ENCODE measurements at places on chromosomes 11 and 22. TPM values are rescaled to one million over a fixed set of nuclear protein-coding genes. Genes with fewer than 3 reads are reported as not detected.

NTM gene
- not detected for total RNA-seq

OR51B4 gene
- total RNA-seq = not detected

TPP1 gene
- 91.5 TPM for total RNA-seq

SAA2 gene
- total RNA-seq = not detected

PARVB gene
- total RNA-seq = 143 TPM

SLC17A6 gene
- not detected for total RNA-seq

DNA sequence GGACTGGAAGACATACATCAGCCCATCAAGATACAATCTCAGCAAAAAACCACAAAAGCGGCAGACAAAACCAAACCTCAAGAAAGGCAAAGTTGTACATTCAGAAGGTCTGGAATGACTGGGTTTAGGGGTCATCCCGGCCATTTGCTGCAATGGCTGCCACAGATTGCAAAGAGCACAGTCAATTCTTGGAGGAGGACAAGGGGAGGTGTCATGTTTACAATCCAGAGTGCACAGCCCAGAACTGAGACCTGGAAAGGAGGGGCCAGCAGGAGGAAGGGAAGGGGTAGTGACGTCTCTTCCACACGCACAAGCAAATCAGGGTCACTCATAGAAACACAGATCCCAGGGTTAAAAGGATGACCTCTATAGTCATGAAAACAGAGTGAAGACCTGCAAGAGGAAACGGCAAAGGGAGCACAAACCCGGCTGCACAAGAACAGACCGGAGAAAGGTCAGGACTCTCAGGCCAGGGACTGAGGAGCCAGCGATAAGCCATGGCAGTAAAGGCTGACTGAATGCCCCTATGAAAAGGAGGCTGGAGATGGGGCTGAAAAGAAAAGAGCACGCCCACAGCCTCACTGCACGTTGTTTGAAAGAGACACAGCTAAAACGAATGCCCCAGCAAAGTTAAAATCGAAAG is 18.2 kb upstream of the MUC5AC start:
- DNase-seq = no peak
- H3K27ac ChIP-seq = no peak overlapping the region
- H3K4me3 ChIP-seq = no peak overlapping the region
- peaks cover 23% of the 10 kb centered on the region for H3K27me3 ChIP-seq
- peaks cover 6% of the 10 kb centered on the region for H3K4me1 ChIP-seq

- H3K27me3 ChIP-seq = no peaks in the 10 kb centered on the region
- H3K36me3 ChIP-seq = no peaks in the 10 kb centered on the region
- no peaks in the 10 kb centered on the region for H3K4me1 ChIP-seq
- H3K27ac ChIP-seq = no peak overlapping the region
These were observed 95.2 kb upstream of the LDLRAD3 start for GRCh38 chr11:35848616-35849015.

DNA sequence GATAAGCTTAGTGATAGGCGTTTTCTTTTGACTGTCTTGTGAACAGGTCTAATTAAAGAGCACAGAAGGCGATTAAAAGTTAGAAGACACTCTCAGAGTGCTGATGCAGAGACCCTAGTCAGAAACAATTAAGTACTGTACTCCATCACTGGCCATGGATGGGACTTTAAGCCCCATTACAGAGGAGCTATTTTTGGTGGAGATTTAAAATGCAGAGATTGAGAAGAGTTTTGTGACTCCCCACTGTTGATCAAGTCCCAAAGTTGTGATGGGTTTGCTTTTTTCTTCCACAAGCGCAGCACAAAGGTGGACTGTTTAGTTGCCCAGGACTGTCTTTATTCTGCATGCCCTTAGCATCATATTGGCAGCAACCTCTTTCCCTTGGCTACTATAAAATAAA is 978 bp downstream of the LUZP2 start:
- H3K4me3 ChIP-seq = no peak overlapping the region
- no peak for DNase-seq
- H3K27me3 ChIP-seq = no peaks in the 10 kb centered on the region
- no peak overlapping the region for H3K27ac ChIP-seq
- peaks cover 14% of the 10 kb centered on the region for H3K4me1 ChIP-seq

DNA sequence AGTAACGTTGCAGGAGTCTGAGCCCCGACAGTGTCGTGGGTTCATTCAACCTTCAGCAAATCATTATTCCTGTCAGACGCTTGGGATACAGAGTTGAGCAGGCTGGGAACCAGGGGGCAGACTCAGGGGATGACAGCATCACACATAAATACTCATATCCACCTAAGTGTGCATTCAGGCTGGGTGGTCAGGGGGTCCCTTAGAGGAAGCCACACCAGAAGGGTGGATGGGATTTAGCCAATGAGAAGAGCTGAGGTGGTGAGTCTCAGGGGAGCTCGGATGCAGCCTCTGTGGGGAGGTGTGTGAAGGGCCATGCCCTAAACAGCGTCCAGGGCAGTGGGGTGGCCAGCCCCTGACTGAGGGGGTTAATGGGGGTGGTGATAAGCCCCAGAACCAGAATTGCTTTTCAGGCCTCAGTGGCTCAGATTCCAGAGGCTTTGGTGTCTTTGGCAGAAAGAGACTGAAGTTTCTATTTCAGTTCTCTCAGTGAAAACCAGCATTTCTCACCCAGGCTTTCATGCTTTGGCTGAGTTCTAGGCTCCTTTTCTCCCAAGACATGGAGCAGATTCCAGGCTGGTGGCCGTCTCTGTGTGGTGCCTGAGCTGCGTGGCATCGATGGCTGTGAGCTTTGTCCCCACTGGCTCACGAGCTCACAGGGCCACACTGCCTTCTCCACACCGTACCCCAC is 83.9 kb upstream of the CLDN5 start:
- H3K4me3 ChIP-seq = no peak overlapping the region
- no peak overlapping the region for H3K27ac ChIP-seq
- no peaks in the 10 kb centered on the region for H3K27me3 ChIP-seq
- no peak for DNase-seq
- no peaks in the 10 kb centered on the region for H3K36me3 ChIP-seq
- peaks cover 9% of the 10 kb centered on the region for H3K4me1 ChIP-seq

DNA sequence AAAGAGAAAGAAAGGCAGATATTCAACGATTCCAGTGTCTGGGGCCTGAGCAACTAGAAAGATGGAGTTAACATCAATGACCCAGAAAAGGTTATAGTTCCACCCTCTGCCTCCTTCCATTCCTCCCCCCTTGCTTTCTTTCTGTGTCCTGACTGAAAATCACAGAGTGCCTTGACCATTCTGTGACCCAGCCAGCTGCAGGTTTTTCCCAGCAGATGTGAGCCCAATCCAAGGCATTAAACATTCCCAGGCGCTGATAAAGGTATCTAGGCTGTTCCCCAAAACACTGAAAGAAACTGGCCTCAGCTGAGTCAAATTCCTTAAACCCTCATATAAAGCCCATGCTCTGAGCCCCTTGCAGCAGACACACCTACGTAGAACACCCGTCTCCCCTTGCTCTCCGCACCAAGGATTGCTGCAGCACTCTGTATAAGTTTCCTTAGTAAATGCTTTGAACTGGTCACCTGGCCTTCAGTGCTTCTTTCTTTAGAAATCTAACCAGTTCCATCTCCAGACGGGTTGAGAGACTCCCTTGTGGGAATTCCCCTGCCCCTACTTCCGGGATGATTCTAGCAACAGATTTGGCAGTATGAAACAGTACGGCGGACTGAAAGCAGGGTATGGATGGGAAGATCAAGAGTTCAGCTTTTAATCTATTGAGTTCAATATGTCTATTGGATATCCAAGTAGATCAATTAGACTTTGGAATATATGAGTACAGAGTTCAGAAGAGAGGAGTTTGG is 48.8 kb upstream of the ZC3H12C start:
- H3K36me3 ChIP-seq = no peaks in the 10 kb centered on the region
- H3K4me1 ChIP-seq = no peaks in the 10 kb centered on the region
- no peak overlapping the region for H3K4me3 ChIP-seq
- H3K27ac ChIP-seq = no peak overlapping the region

DNA sequence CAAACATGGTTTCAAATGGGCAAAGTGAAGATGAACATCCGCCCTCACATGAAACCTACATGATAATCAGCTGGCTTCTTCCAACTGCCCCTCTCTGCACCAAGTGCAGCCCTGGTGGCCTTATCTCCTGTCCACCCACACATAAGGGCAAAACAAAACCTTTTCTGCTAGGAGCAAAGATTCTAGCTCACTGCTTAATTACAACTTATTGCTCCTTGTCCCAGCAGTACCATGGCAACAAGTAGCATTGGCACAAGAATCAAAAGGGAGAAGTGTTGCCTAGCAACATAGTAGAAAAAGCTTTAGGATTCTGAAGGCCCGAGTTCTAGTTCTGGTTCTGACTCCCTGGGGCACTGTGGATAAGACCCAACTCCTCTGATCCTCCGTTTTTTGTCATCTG is 68.7 kb upstream of the BMAL1 start:
- no peak overlapping the region for H3K27ac ChIP-seq
- DNase-seq = no peak
- H3K27me3 ChIP-seq = peaks cover 13% of the 10 kb centered on the region
- peaks cover 15% of the 10 kb centered on the region for H3K4me1 ChIP-seq
- no peaks in the 10 kb centered on the region for H3K36me3 ChIP-seq

DNA sequence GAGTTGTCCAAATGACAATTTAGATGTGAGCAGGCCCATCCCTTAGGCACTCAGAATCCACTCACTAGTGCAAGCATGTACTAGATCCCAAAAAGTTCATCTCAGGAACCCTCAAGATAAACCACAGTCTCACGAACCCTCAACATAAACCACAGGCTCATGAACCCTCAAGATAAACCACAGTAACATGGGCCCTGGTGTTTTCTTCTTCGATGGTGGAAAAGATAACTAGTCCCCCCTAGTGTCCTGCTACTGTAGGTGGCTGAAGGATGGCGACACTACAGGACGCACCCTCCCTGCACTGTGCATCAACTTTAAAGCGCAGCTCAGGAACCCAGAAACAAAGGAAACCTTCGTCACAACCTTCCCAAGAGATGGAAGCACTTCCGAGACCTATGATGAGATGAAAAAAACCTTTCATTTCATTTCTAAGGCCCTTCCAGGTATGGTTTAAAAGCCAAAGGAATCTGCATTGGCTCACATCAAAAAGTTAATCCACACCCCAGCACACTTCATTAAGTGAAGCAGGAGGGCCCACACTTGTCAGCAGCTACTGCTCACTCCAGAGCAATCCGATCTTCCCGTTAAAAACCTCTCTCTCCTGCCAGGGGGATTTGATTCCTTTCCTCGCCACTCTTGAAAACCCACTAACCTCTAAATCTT is 2.4 kb downstream of the LARGE1 start:
- H3K4me1 ChIP-seq = peaks cover 63% of the 10 kb centered on the region
- peak overlapping the region; percentile 72 for H3K4me3 ChIP-seq

GRCh38 chr11:15716550-15716949 is 601.8 kb downstream of the INSC start:
- H3K27me3 ChIP-seq = no peaks in the 10 kb centered on the region
- H3K36me3 ChIP-seq = no peaks in the 10 kb centered on the region
- no peak overlapping the region for H3K27ac ChIP-seq
- no peak for DNase-seq

- peaks cover 62% of the 10 kb centered on the region for H3K36me3 ChIP-seq
- no peak overlapping the region for H3K27ac ChIP-seq
- no peak for DNase-seq
- H3K27me3 ChIP-seq = no peaks in the 10 kb centered on the region
These were observed 36.6 kb upstream of the ACAT1 start for GRCh38 chr11:108084811-108085210.

- H3K27ac ChIP-seq = no peak overlapping the region
- H3K36me3 ChIP-seq = no peaks in the 10 kb centered on the region
- DNase-seq = no peak
- H3K4me3 ChIP-seq = no peak overlapping the region
- no peaks in the 10 kb centered on the region for H3K4me1 ChIP-seq
- no peaks in the 10 kb centered on the region for H3K27me3 ChIP-seq
These were observed 260.4 kb upstream of the ARHGAP20 start for GRCh38 chr11:110972640-110973039.

DNA sequence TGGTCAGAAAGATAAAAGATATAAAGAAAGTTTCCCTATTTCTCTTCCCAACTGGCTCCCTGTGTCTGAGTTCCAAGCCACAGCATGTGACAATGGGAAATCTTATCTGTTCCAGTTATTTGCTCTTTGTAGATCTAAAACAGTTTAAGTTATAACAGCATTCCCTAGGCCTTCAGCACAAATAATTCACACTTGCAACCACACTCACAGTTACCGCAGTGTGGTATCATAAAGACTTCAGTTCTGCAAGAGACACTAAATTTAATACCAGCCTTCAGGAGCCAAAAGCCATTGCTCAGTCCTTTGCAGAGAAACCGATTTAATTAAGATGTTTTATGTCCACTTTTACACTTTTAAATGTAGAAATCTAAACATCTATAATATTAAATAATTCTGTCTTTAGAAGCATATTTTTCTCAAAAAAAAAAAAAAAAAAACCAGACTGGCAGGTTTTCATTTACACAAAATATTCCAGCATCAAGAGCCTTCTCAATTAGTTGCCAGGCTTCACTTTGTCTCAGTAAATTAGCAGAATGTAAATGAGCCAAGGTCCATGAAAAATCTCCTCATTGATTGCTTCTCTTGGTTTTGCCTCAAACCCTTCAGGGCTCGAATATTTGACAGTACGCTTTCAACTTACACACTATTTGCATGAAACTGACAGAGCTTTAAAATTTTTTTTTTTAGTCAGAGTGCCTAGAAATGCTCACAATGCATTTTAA is 300.0 kb upstream of the DDI1 start:
- DNase-seq = no peak
- peaks cover 28% of the 10 kb centered on the region for H3K4me1 ChIP-seq
- no peak overlapping the region for H3K4me3 ChIP-seq

- no peak for DNase-seq
- H3K27me3 ChIP-seq = no peaks in the 10 kb centered on the region
- peaks cover 33% of the 10 kb centered on the region for H3K4me1 ChIP-seq
- H3K27ac ChIP-seq = peak overlapping the region; percentile 97
- H3K36me3 ChIP-seq = no peaks in the 10 kb centered on the region
These were observed 1.6 kb downstream of the APLP2 start for GRCh38 chr11:130071211-130071712.

DNA sequence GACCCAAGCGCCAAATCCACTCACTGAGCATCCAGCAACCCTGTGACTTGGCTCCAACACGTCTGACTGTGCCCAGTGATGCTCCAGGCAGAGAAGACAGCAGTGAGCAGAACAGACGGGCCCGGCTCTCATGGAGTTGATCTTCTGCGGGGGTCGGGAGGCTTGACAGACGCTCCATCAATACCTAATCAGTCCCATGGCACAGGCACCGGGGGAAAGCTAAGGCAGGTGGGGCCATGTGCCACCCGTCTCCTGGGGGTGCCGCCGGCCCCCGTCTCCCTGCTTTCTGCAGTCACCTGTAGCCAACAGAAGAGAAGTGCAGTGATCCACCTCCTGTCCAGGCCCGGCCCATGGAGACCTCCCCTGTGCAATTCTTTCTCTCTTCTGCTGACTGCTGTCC is 47.5 kb downstream of the LINC01488 start:
- no peak for DNase-seq
- H3K27ac ChIP-seq = no peak overlapping the region
- peaks cover 43% of the 10 kb centered on the region for H3K27me3 ChIP-seq

DNA sequence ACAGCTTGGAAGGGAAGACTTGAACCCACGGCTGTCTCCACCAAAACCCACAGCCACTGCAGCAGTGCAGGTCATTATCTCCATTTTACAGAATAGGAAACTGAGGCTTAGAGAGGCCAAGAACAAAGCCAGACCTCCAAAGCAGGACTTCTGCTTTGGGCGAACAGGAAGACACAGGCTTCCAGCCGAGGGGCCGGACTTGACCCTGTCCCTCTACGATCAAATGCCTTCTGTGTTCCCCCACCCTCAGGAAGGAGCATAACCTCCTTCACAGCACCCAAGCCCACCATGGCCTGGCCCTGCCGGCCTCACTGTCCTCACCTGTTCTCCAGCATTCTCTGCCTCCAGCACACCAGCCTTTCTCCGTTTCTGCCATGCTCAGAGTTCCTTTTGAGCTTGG is 15.8 kb downstream of the IGLL1 start:
- no peak overlapping the region for H3K4me3 ChIP-seq
- no peak overlapping the region for H3K27ac ChIP-seq
- H3K4me1 ChIP-seq = peaks cover 16% of the 10 kb centered on the region
- DNase-seq = no peak

All from stomach (tissue), 19 donors.